Testis (tissue), 5 donors: ENCODE measurements at places on chromosomes 16 and 17. TPM values are rescaled to one million over a fixed set of nuclear protein-coding genes. Genes with fewer than 3 reads are reported as not detected.

- H3K36me3 ChIP-seq: no peaks in the 10 kb centered on the region
- no peak overlapping the region for H3K4me3 ChIP-seq
- H3K27me3 ChIP-seq: no peaks in the 10 kb centered on the region
- peaks cover 10% of the 10 kb centered on the region for H3K4me1 ChIP-seq
- no peak overlapping the region for H3K27ac ChIP-seq
These were observed 1.9 kb upstream of the PLD6 start for GRCh38 chr17:17207998-17208397.

The CACNA1G gene
- 1.3 TPM for total RNA-seq

- DNase-seq: no peak
- H3K27me3 ChIP-seq: no peaks in the 10 kb centered on the region
- no peak overlapping the region for H3K27ac ChIP-seq
- peaks cover 18% of the 10 kb centered on the region for H3K4me1 ChIP-seq
- no peak overlapping the region for H3K4me3 ChIP-seq
These were observed 4.5 kb downstream of the NXPH3 start for GRCh38 chr17:49580055-49580721.

DNA sequence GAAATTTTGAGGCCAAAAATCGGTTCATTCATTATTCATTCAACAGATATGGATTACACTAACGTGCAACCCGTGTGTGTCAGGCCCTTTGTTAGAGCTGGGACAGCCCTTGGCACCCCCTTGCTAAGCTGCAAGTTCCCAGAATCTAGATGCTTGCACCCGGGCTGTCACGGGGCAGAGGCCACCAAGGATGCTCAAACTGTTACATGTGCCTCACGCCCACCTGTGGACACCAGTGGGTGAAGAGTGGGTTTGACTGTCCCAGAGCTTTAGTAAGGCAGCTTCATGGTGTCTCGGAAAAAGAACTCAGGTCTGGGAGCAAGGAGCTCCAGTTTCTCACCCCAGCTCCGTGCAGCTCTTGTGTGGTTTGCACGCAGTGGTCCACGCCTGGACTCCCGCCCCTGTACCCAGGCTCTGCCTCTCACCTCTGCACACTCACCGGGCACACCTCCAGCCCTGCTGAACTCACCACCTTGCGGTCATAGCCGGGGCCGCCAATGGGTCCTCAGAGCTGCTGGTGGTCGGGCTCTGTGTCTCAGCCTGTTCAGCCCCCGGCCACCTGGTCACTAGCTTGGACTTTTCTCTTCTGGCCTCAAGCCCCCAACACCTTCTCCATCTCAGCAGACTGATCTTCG, 53.7 kb upstream of the CACNG4 start:
- H3K4me3 ChIP-seq: no peak overlapping the region
- no peak overlapping the region for H3K27ac ChIP-seq
- DNase-seq: no peak
- H3K4me1 ChIP-seq: no peaks in the 10 kb centered on the region
- H3K36me3 ChIP-seq: no peaks in the 10 kb centered on the region
- no peaks in the 10 kb centered on the region for H3K27me3 ChIP-seq

DNA sequence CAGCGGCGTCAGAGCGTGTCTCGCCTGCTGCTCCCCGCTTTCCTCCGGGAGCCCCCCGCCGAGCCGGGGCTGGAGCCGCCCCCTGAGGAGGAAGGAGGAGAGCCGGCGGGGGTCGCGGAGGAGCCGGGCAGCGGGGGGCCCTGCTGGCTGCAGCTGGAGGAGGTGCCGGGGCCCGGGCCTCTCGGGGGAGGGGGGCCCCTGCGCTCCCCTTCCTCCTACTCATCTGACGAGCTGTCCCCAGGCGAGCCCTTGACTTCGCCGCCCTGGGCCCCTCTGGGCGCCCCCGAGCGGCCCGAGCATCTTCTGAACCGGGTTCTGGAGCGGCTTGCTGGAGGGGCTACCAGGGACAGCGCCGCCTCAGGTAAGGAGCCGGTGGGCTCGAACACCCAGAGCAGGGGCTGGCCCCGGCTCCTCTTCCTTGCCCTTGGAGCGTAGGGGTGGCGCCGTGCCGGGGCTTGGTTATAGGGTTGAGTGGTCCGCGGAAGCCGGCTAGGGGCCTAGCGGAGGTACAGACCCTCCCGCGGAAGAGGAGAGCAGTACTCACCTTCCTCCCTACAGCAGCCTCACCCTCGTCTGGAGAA, 841 bp downstream of the RAPGEFL1 start:
- H3K4me1 ChIP-seq: peaks cover 11% of the 10 kb centered on the region
- no peak for DNase-seq
- H3K27ac ChIP-seq: no peak overlapping the region
- H3K27me3 ChIP-seq: no peaks in the 10 kb centered on the region

DNA sequence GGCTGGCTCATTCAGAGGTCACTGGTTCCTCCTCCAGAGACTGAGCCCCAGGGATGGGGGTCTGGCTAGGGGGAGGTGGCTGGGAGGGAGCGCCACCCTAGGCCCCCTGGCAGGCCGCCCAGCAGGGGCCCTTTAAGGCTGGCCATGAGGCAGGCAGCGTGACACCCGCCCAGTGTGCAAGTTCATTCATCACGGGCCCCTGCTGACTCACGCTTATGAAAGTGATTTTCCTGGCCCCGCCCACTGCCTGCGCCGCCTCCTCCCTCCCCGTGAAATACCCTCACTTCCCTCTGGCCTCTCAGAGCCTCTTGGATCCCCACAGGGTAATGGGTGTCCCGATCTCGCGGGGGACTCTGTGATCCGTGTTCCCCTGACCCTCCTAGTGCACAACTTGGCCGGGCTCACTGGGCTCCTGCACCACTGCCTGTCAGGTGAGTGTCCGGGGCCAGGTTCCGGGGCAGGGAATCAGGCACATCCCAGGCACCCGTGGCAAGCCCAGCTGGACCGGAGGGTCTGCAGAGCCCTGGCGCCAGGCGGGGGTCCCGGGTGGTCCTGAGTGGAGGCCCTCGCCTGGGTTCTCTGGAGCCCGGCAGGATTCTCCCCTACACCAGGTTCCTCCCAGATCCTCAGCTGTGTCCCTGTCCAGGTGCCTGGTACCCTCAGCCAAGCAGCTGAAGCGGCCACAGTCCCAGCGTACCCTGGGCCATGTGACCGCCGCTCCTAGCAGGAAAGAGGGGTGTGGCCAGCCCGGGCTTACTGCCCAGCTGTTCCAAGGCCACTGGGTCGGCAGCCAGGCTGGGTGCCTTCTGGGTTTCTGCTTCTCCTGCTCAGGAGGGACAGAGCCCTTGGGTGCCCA, at the start of gene OSGIN1:
Gene OSGIN1, plus strand, starts transcription at position 301 of the 856 bp plus-strand sequence. CDS start 4,432 bp downstream, outside the sequence.
- H3K27me3 ChIP-seq: no peaks in the 10 kb centered on the region
- peak; percentile 97 for DNase-seq
- peak within 1 kb of the TSS; percentile 89 for H3K27ac ChIP-seq
- peaks cover 20% of the 10 kb centered on the region for H3K4me1 ChIP-seq
- H3K36me3 ChIP-seq: no peaks in the 10 kb centered on the region

GRCh38 chr17:16273929-16274339, 56.9 kb downstream of the PIGL start:
- no peaks in the 10 kb centered on the region for H3K4me1 ChIP-seq
- no peak for DNase-seq
- H3K27me3 ChIP-seq: no peaks in the 10 kb centered on the region
- H3K4me3 ChIP-seq: no peak overlapping the region
- H3K27ac ChIP-seq: no peak overlapping the region
- no peaks in the 10 kb centered on the region for H3K36me3 ChIP-seq

- no peaks in the 10 kb centered on the region for H3K4me1 ChIP-seq
- no peak for DNase-seq
These were observed 18.8 kb downstream of the XPO6 start for GRCh38 chr16:28192806-28193529.

GRCh38 chr16:84841787-84842300, 22.1 kb downstream of the CRISPLD2 start:
- no peaks in the 10 kb centered on the region for H3K36me3 ChIP-seq
- no peak overlapping the region for H3K4me3 ChIP-seq
- peaks cover 37% of the 10 kb centered on the region for H3K4me1 ChIP-seq
- H3K27me3 ChIP-seq: no peaks in the 10 kb centered on the region
- no peak for DNase-seq

The CCL17 gene
- 0.81 TPM for total RNA-seq

DNA sequence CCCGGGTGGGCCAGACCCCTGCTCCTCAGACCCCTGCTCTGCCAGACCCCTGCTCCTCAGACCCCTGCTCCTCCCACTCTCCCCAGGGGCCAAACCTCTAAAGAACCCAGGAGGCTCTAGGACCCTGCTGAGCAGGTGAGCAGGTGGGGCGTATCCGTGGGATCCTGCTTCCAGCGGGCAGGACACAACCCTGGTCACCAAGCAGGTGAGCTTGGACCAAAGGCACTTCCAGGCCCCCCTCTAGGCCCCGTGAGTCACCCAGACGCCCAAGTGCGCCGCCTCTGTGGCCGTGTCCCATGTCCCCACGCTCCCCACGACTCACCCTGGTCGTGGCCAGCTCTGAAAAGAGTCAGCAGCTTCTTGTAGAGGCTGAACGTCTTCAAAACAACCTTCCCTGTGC, 5.0 kb downstream of the CYBC1 start:
- H3K27ac ChIP-seq: peak overlapping the region; percentile 24
- H3K4me1 ChIP-seq: peaks cover 55% of the 10 kb centered on the region
- H3K36me3 ChIP-seq: no peaks in the 10 kb centered on the region

DNA sequence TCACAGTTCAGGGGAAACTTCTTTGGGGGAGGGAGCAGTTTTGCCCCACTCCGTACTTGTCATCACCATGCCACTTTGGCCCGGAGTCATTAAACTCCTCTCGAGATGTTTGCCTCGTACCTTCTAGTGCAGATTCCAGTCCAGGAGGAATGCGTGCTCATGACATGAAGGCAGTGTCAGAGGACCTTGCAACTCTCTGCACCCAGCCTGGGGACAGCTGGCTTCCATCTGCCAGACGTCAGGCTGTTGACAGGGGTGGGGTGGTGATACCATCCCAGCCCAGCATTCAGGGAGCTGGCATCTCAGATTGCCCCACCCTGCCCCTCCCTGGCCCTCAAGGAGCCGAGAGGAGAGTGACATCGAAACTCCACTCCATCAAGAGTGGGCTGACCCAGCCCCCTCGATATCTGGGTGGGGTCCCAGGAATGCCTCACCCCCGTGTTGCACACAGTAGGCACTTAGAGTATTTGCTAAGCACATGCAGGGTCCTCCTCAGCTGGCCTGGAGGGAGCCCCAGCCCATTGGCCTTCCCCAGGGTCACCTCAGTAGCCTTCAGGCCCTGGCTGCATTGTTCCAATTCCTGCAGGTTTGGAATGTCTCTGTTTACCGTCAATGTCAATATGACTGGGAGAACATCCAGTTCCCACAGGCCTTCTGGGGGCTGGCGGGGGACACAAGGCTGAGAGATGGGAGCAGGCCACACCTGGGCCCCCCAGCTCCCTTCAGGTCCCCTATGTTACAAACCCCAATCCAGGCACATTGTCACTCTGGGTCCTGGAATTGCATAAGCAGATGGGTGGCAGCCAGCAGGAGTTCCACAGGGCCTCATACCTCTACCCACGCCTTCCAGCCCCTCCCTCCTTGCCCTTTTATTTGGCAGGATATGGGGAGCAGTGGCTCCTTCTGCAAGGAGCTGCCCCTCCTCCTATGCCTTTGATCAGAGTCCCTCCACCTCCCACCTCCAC, 21.3 kb upstream of the EMP2 start:
- H3K36me3 ChIP-seq: no peaks in the 10 kb centered on the region
- H3K4me1 ChIP-seq: no peaks in the 10 kb centered on the region
- no peak for DNase-seq
- H3K27ac ChIP-seq: no peak overlapping the region

DNA sequence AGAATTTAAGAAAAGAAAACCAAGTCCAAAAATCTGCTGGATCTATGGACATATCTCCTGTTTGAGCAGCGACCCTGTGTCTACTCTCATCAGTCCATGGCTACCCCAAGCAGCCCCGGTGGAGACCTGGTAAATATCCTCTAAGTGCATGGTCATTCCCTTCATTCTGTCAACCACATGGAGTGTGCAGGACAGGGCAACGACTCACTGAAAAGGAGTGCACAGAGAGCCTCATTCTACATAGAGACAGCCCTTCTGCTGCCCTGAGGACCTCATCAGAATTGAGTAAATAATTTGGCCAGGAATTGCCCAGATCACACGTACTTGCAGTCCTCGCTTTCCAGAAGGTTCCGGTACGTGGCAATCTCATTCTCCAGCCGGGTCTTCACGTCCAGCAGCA, 3.0 kb downstream of the KRT38 start:
- no peak overlapping the region for H3K4me3 ChIP-seq
- no peak overlapping the region for H3K27ac ChIP-seq

The ADAMTS18 gene
- total RNA-seq: 1.1 TPM

The ATP2A1 gene
- total RNA-seq: 17.3 TPM

The BFAR gene
- total RNA-seq: 63.4 TPM

GRCh38 chr16:89210904-89211515, 6.5 kb upstream of the ZNF778 start:
- DNase-seq: no peak
- no peaks in the 10 kb centered on the region for H3K4me1 ChIP-seq
- H3K4me3 ChIP-seq: no peak overlapping the region
- no peak overlapping the region for H3K27ac ChIP-seq

The TBC1D3H gene
- total RNA-seq: not detected

The RTN4RL1 gene
- total RNA-seq: 1.7 TPM

DNA sequence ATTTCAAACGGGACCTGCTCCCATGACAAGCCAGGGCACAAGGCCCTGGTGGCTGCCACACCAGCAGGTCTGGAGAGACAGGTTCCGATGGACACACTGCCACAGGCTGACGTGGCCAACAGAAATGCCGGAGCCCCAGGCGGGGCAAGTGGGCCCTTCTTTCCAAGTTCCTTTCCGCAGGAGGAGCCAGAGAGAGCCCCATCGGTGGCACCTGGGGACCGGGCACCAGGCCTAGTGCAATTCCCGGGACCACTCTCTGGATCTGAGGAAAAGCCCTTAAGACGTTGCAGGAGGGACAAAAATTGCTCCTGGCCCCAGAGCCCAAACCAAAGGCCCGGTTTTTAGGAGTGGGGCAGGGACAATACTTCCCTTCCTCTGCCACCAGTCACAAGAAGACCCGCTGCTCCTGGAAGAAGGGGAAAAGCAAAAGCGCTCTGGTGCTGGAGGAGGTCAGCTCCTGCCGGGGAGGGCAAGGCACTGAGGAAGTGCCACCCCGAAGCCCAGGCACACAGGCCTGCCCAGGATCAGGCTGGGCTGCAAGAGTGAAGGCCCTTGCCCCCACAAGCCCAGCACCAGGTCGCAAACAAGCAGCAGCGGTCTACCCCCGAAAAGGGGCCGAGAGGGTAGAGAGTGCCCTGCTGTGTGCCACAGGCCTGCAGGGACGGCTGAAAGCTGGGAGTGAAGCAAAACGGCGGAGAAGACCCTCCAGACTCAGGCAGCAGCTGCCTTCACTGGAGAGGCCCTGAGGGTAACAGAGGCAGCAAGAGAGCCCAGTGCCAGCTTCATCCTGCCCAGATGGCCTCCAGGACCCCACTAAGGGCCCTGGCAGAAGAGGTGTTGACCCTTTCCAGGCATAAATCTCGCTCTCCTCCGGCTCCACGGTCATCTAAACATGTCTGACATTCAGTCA, 29.1 kb downstream of the MAP1LC3B start:
- no peaks in the 10 kb centered on the region for H3K27me3 ChIP-seq
- H3K36me3 ChIP-seq: no peaks in the 10 kb centered on the region
- H3K4me3 ChIP-seq: no peak overlapping the region
- no peaks in the 10 kb centered on the region for H3K4me1 ChIP-seq
- DNase-seq: no peak
- H3K27ac ChIP-seq: no peak overlapping the region
